NCI-H1436 (cell line): ENCODE measurements at places on chromosomes 6 and 20.

- no peak for DNase-seq
These were observed 10.0 kb downstream of the MOCS1 start for GRCh38 chr6:39924283-39924682.

DNA sequence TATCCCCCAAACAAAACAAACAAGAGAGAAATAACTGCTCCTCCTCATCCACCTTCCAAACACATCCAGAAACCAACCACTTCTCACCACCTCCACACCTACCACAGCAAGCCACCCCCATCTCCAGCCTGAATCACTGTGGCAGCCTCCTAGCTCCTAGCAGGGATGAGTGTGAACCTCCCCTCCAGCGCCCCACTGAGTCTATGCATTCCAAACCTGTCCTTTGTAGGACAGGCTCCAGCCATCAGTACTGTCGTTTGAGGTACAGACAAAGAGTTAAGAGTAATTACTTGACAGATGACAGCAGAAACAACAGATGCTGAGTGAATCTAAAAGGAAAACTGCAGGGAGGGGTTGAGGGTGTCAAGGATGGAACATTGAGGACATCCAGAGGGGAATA lies 2.4 kb downstream of the METTL24 start:
- no peak for DNase-seq

DNA sequence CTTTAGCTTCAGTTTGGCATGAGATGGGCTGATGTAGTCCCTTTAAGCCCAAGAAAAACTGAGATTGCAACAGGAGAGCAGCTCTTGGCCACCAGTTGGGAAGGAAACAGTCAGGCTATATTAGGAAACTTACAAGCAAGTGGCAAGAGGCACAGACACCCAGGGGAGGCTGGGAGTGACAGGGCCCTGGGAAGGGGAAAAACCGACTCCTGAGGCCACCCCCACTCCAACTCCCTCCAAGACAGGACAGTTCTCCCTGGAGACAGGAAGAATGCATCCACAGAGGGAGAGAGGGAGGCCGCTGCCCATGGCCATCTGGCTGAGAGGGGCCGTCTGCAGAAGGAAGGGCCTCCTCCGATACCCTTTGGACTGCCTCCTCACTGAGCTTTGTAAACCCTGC lies 20.5 kb downstream of the JPH2 start:
- DNase-seq = no peak

DNA sequence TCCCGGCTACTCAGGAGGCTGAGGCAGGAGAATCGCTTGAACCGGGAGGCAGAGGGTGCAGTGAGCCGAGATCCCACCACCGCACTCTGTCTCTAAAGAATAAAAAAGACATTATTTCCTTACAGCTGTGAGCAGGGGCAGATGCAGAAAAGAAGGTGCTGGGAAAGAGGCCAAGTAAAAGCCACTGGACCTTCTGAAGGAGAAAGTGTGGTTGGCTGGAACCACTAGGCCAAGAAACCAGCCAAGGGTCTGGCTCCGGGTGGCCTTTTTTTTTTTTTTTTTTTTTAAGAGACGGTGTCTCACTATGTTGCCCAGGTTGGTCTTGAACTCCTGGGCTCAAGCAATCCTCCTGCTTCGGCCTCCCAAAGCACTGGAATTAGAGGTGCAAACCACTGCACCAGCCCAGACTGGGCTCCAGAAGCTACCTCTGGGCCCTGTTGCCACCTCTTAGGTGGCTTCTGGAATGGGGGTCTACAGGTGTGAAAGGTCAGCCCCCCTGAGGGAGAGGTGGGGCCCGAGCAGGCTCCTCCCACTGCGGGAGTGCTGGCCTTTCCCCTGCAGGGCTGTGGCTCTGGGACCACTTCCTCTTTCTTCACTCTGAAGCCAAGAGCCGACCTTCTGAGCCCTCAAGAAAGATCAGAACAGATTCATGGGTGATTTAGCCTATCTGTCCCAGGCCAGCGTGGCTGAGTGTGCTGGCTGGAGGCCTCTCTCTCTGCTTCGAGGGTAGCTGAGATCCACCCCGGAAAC lies at the start of gene FGD2:
Gene FGD2, plus strand, starts transcription at position 595 of the 750 bp plus-strand sequence. CDS start 163 bp downstream, outside the sequence.
- DNase-seq = no peak
